Amniotic stem cell (primary cell): ENCODE measurements at places on chromosomes 6 and 20.

DNA sequence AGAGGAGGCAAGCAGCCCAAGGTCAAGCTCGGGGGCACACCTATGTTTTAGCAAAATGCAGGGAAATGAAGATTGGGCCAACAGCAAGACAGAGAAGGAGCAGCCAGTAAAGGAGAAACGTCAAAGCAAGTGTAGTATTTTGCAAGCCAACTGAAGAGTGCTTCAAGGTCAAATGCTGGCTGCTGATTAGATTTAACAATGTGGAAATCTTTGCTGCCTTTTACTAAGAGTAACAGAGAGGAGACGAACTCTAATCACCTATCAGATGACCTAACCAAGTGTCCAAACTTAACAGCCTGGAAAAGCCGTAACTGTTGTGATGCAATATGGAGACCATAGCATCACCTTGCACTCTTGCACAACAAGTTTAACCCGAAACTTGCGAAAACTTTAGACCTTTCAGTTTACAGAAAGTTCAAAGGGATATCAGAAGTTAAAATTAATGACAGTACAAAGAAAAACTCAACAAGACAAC, 30.4 kb downstream of the AKIRIN2 start:
- no peak for DNase-seq

- DNase-seq, result no peak
Observed at GRCh38 chr6:548091-548490, 108.8 kb downstream of the HUS1B start.

- DNase-seq, result no peak
Observed at GRCh38 chr20:9635750-9636149, 121.4 kb downstream of the LAMP5 start.

DNA sequence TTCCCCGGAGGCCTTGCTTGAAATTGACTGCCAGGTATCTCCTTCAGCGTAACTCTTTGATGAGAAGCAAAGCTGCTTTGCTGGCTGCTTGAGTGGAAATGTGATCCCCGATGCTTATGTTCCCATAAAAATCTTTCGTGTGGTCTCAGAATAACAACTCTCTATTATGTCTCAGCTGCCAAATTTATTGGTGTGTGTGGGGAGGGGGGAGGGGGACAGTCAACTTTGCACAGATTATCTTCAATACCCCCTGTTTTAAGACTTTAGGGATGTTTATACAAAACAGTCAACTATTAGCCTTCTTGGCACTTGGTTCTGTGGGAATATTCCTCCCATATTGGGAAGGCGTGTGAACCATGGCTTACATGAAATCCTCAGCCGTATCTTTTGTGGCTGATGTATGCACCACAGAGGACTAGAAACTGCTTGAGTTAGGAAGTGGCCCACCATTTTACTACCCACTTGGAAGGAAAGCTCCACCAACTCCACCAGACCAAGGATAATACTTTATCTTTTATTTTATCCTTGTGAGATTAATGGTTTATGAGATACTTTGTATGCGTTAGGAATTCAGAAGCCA, 101.5 kb upstream of the SLC24A3 start:
- DNase-seq, result no peak

DNA sequence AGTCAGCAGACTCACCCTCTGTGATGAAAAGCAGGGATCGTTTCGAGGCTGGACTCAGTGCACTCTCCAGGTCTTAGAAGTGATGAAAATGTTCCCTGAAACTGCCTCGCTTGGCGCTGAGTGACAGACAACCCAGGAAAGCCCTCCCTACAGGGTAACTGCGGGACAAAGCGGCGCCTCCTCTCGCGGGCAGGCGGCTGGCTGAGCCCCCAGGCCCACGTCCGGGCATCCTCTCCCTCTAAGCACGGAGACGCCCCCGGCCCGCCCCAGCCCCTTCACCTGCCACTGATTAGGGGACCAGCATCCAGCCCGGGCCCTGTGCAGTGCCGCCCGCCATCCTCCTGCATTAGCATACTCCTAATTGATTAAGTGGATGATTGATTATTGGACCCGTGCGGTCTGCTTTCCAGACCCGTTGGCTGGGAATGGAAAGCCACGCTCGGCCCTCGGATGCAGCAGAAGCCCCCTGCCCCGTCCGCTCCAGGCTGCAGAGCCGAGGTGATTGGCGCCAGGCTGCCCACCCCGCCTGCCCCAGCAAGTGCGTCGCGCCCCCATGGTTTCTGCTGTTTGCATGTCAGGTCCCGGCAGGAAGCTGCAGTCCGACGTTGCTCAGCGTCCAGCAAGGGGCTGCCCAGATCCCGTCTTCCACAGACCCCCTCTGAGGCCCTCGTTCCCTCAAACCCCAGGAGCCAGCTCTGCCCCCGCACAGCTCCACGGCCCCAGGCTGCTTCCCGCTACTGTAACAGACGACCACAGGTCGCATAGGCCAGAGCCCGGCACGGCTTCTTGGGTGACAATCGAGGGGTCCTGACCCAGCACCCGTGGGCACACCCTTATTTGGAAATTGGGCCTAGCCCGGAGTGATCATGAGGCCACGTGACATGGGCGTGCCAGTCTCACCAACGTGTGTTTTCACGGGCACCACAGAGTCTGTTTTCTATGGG, 131.6 kb downstream of the DLL1 start:
- no peak for DNase-seq

- DNase-seq, result no peak
Observed at GRCh38 chr20:61949714-61950640, 115.7 kb downstream of the TAF4 start.

DNA sequence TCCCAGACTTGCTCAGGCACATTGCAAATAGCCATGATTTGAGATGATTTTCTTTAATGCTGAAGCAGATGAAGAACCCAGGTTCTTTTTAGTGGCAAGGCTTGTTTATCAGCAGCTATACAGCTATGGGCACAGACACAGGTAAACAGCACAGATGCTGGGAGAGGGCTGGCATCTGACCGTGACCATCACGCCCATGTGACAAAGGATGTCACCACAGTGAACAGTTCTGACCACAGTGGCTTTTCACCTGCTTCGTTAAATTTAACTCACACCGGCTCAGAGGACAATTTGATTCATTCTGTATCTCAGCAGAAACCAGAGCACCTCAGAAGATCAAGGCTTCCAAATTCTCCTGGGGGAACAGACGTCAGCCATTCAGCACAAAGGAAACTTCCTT, 142.6 kb downstream of the CDH26 start:
- DNase-seq, result no peak

GRCh38 chr6:35391240-35391968, 49.0 kb downstream of the PPARD start:
- peak; percentile 66 for DNase-seq

GRCh38 chr20:62406635-62407176, 379 bp downstream of the CABLES2 start:
- DNase-seq, result no peak

GRCh38 chr6:107416145-107416544, 43.2 kb downstream of the PDSS2 start:
- no peak for DNase-seq

DNA sequence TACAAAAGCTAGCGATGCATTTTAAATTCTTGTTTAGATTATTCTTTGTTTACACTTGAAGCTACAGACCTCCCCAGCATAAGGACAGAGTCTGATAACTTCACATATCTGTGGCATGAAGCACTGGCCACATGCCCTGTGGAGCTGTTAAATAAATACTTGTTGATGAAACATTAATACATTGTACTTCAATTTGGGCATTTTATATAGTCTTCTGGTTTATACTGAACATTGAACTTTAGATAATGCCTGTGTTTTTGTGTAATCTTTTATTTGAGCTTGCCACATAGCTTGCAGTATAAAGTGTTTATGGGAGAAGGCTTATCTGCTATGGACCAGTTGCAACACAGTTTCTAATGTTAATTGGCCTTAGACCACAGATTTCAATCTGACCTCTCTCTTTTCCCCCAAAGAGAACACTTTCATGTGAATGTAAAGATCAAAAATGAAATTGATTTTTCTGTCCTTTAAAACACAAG, 48.2 kb downstream of the FRK start:
- no peak for DNase-seq

- no peak for DNase-seq
Observed at GRCh38 chr6:90413867-90414266, 117.2 kb upstream of the BACH2 start.

GRCh38 chr6:42618686-42619085, 54.9 kb downstream of the UBR2 start:
- no peak for DNase-seq
